Left lung (tissue), 14 donors: ENCODE measurements at places on chromosomes 12 and 14. TPM values are rescaled to one million over a fixed set of nuclear protein-coding genes. Genes with fewer than 3 reads are reported as not detected.

The CARMIL3 gene
- polyA plus RNA-seq, result 1.4 TPM

The MFAP5 gene
- polyA plus RNA-seq, result 1.8 TPM

The NOS1 gene
- 0.26 TPM for polyA plus RNA-seq

The KRT82 gene
- polyA plus RNA-seq, result not detected

The FOXM1 gene
- 29.5 TPM for polyA plus RNA-seq

The NEMF gene
- polyA plus RNA-seq, result 85.0 TPM

GRCh38 chr14:52227619-52228222, 39.8 kb upstream of the PTGDR start:
- DNase-seq, result no peak

GRCh38 chr14:43595096-43595772, 911.8 kb downstream of the FSCB start:
- no peak for DNase-seq

DNA sequence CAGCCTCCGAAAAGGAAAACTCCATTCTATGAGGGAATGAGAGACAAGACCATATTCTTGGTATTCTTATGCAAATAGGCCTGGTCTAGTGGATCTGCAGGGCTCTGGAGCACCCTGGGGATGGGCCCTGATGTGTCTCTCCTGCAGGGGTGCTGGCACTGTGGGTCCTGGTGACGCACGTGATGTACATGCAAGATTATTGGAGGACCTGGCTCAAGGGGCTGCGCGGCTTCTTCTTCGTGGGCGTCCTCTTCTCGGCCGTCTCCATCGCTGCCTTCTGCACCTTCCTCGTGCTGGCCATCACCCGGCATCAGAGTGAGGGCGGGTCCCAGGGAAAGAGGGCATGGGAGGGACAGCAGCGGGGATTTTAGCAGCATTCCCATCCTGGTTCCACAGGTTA, 5.8 kb downstream of the SLC48A1 start:
- DNase-seq, result no peak

DNA sequence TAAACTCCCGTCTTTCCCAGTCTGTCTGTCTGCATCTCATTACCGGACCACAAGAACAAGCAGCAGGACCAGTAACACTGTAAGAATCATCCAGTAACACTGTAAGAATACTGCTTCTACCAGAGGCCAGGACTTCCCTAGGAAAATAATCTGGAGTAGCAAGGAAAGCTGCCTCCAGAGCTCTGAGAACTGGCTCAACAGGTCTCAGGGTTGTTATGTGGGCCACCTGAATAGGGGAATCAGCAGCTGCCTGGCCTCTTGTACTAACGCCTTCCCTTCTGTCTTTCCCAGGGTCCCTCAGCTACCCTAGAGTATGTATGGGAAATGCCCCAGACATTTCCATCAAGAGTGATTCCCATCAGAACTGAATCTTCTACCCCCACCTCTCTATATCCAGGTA, 954 bp upstream of the SLC39A2 start:
- no peak for DNase-seq

DNA sequence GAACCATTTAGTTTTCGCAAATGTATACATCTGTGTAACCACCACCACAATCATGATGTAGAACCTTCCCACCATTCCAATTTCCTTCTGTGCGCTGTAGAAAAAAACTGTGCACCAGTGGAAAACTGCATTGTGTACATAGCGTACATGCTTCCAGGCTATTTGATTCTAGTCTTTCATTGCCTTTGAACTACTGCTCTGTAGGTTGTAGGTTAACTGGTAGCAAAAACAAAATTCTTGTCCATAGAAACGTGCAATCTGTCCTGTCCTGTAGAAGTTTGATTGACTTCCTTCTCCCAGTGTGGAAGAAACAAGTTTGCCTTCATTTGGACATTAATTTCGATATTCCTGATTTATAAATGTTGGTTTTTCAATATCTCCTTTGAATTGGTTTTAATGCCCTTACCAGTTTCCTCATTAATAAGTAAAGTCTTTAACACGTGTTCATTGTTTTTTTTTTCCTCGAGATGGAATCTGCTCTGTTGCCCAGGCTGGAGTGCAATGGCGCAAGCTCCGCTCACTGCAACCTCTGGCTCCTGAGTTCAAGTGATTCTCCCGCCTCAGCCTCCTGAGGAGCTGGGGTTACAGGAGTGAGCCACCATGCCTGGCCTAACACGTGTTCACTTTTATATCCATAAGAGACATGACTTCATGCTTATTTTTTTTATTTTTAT, 3.6 kb upstream of the ISM2 start:
- no peak for DNase-seq

DNA sequence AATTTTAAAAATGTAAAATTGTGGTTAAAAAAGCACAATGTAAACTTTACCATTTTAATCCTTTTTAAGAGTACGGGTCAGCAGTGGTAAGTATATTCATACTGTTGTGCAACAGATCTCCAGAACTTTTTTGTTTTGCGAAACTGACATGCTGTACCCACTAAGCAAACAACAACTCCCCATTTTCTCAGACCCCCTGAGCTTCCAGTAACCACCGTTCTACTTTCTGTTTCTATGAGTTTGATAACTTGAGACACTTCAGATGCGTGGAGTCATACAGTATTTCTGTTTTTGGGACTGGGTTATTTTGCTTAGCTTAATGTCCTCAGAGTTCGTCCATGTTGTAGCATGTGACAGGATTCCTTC, 38.0 kb downstream of the CHST11 start:
- DNase-seq, result no peak

DNA sequence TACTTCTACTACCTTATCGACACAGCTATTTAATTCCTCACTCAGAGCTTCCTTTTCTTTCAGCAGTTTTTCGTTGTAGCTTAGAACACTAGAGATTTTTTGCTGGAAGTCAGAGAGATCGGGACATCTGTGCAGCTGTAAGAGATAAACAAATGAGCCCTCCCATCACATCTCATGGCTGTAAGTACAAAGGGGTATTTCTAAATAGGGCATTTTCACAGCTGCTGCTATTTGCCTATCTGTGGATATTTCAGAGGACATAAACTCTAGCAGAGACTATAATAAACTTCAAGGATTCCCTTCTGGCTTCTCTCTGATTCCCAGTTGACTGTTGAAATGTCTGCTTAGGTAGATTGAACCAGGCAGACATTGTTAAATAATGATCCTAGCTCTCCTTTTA, 76.1 kb upstream of the SAV1 start:
- no peak for DNase-seq

DNA sequence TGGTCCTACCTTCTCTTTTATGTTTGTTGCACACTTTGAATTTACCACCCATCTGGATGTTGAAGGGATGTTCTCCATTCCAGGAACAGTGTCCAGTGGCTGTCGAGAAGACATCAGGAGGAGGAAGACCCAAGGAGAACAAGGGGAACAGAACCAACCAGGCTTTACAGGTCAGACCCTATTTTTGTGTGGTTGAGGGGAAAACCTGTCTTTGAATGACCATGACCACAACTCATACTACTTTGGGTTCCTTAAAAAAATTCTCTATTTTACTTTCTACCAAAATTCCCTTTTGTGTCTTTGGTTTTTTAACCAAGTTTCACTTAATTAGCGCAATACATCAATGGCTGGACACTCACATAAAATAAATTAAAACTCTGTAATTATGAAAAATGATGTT, 78.7 kb downstream of the PLXNC1 start:
- no peak for DNase-seq

- no peak for DNase-seq
These were observed 21.5 kb upstream of the SLC25A3 start for GRCh38 chr12:98572010-98572409.

- DNase-seq, result no peak
These were observed 61.0 kb downstream of the KIF26A start for GRCh38 chr14:104199266-104199895.

- DNase-seq, result no peak
These were observed 424.5 kb downstream of the FOXG1 start for GRCh38 chr14:29191092-29191491.

GRCh38 chr12:128830505-128830893, 6.7 kb upstream of the SLC15A4 start:
- DNase-seq, result no peak

- no peak for DNase-seq
These were observed 77.8 kb downstream of the PTPRB start for GRCh38 chr12:70559390-70559789.
